ENCODE measurements at places on chromosomes 6 and 20.

DNA sequence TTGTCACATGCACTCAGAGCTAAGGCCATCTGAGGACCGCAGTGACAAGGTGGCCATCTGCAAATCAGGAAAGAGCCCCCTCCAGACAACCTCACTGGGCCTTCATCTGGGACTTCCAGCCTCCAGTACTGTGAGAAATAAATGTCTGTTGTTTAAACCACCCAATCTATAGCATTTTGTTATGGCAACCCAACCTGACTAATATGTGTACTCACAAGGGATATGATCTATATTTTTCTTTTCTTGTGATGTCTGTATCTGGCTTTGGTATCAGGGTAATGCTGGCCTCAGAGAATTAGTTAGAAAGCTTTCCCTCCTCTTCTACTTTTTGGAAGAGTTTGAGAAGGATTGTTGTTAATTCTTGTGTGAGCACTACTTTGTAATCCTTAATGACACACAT is 37.5 kb upstream of the ENTPD6 start:
- no peak for DNase-seq

GRCh38 chr6:91299544-91300491 is 712.9 kb upstream of the MAP3K7 start:
- DNase-seq = no peak

DNA sequence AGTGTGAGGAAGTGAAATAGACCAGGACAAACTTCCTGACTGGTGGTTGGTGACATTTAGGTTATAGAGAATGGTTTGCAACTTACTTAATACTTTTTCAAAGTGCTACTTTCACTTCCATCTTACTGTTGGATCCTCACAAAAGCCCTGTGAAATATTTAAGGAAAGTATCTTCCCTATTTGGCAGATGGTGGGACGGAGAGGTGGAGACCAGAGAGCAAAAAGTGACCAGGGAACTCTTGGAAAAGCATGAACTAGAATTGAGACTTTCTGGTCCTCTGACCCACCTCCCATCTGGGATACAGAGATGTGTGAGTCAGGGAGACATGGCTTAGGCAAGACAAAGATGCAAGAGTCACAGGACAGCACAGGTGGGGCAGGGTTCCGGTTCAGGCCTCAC is 3.0 kb downstream of the TRIM10 start:
- DNase-seq = no peak

GRCh38 chr6:111464184-111464583 is 18.8 kb downstream of the REV3L start:
- no peak for DNase-seq

DNA sequence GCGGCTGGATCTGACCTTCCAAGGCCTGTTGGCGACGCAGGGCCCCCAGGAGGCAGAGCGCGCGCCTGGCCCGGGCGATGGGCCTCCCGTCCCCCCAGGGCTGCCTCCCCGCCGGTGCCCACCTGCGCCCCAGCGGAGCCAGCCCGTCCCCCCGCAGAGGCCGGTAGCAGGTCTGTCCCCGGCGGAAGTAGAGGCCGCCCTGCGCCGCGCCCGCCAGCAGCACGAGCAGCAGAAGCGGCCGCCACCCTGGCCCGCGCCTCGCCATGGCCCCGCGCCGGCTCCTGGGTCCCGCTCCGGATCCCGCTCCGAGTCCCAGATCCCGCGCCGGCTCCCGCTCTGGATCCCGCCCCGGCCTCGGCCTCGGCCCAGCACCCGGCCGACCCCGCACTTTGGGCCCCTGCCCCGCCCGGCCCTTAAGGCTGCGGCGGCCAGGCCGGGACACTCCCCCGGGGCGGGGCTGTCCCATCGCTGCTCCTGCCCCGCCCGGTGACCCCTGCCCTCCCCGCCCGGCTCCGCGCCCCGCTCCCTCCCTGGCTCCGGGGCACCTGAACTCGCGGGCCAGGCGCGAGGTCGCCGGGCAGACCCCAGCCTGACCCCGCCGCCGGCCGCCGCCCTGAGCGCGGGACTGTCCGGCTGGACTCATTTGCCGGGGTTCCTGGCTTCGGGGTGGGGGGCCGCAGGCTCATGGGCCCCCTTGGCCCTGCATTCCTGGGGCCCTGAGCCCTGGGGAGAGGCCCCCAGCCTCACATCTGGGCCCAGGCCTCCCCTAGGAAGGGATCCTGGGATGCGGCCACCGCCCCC is at the start of gene CTSZ:
TSS of gene CTSZ (minus strand) at position 391 of the 801 bp plus-strand sequence. CDS start at position 265, 126 bp downstream.
- DNase-seq = peak; percentile 63

GRCh38 chr6:129671442-129672340 is 38.3 kb downstream of the ARHGAP18 start:
- peak; percentile 48 for DNase-seq

GRCh38 chr6:132482581-132482980 is 30.3 kb downstream of the STX7 start:
- DNase-seq = no peak

- DNase-seq = peak; percentile 66
Measured at GRCh38 chr6:33126101-33126714, 50.4 kb downstream of the HLA-DPB1 start.
